ENCODE measurements at places on chromosomes 1 and 21. TPM values are rescaled to one million over a fixed set of nuclear protein-coding genes. Genes with fewer than 3 reads are reported as not detected.

The GBP7 gene
- total RNA-seq, result 0.28 TPM

DNA sequence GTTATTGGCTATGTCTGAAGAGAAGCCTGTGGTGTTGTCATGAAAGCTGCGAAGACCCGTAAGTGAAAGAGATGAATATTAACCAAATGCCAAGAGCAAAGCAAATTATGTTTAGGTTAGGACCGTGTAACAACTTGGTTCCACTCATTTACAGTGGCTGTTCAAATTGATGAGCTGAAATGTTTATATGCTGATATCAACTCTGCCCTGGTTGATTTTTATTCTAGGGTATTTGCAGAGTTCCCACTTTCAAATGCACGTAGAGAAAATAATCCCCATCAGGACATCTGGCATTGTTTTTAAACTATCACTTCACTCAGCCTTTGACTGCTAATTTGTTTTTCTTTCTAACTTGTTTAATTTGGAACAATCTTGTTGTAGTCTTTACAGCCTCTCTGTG is 581.6 kb upstream of the ADAMTS5 start:
- no peaks in the 10 kb centered on the region for H3K36me3 ChIP-seq
- H3K4me3 ChIP-seq, result no peak overlapping the region
- no peak for DNase-seq
- no peaks in the 10 kb centered on the region for H3K4me1 ChIP-seq

GRCh38 chr1:179516976-179517705 is 58.6 kb downstream of the NPHS2 start:
- H3K27me3 ChIP-seq, result no peaks in the 10 kb centered on the region
- H3K4me3 ChIP-seq, result no peak overlapping the region
- H3K36me3 ChIP-seq, result no peaks in the 10 kb centered on the region

DNA sequence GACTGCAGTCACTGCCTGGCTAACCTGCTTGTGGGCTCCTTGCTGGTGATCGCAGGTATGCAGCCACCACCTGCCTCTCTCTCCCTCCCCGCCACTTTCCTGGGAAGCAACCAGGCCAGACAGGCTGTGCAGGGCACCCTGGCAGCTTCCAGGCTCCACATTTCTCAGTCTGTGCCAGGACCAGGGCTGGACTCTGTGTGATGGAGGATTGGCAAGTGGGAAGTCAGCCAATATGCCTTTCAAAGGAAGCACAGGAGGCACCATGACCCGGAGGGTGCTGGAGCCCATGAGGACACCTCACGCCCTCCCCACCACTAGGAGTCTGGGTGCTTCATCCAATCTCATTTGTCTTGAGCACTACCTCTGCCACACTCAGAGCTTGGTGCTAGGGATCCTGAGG is 15.8 kb upstream of the DISP3 start:
- H3K4me3 ChIP-seq, result no peak overlapping the region
- no peak overlapping the region for H3K27ac ChIP-seq
- no peaks in the 10 kb centered on the region for H3K36me3 ChIP-seq
- DNase-seq, result no peak

The LORICRIN gene
- total RNA-seq, result not detected

The RBM11 gene
- 3.5 TPM for total RNA-seq

GRCh38 chr1:34306568-34306967 is 129.9 kb downstream of the C1orf94 start:
- H3K27me3 ChIP-seq, result peaks cover 11% of the 10 kb centered on the region
- DNase-seq, result no peak

DNA sequence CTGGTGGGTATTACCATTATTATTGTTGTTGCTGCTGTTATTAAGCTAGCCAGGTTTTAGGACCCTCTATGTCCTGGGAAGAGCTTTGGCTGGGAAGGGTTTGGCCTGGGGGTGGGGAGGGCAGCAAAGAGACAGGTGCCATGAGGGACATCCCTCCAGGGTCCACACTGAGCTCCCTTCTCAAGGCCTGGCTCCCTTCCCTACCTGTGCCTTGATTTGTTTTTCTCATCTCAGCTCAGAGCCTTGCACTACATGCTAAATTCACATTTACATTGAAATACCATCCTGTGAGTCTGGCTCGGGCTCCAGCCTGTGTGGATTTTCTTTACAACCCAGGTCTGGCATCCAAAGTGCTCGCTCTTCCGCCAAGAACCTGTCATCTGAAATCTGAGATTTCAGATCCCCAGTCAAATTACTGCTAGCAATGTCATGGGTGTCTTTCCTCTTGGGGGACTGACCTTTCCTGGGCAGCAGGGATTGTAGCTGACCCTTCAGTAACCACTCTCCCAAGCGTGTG is 536.3 kb downstream of the PTPRU start:
- H3K36me3 ChIP-seq, result no peaks in the 10 kb centered on the region
- peaks cover 20% of the 10 kb centered on the region for H3K27me3 ChIP-seq
- peaks cover 2% of the 10 kb centered on the region for H3K4me1 ChIP-seq
- H3K4me3 ChIP-seq, result no peak overlapping the region
- DNase-seq, result no peak
- H3K27ac ChIP-seq, result no peak overlapping the region

DNA sequence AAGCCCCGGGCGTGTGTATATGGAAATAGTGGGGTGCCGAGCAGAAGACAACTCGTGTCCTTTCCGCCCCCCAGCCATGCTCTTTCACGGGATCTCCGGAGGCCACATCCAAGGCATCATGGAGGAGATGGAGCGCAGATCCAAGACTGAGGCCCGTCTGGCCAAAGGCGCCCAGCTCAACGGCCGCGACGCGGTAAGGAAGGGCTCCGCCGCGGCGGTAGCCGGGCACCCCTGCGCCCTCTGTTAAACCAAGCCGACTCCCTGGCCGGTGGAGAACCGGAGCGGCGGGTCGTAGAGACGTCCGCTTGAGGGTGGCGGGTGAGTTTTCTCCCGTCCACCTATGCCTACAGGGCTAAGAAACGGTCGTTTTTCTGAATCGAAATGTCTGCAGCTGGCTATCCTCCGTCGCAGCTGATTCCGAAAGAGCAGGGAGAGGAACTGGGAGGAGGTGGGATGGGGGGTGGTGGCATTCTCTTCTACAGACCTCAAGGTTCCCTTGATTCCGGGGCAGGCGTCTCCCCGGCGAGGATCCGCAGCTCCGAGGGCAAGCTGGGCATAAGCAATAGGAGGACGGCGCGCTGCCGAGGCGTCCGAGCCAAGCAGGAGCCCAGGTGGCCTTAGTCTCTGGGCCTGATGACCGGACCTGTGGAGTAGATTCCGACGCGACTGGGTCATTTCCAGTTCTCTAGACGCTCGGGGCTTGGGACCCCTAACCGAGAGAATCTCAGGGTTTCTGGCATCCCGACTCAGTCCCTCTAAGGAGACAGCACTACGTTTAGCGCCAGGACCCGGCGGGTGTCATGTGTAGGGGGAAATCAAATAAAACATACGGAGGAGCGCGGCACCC is 856 bp downstream of the LHX9 start:
- peak; percentile 57 for DNase-seq
- H3K27me3 ChIP-seq, result peaks cover 96% of the 10 kb centered on the region
- H3K4me3 ChIP-seq, result peak overlapping the region; percentile 78
- peaks cover 64% of the 10 kb centered on the region for H3K4me1 ChIP-seq
- no peaks in the 10 kb centered on the region for H3K36me3 ChIP-seq

The ZBTB40 gene
- 26.5 TPM for total RNA-seq

GRCh38 chr1:69827732-69828131 is 260.0 kb downstream of the LRRC7 start:
- H3K27me3 ChIP-seq, result no peaks in the 10 kb centered on the region
- H3K27ac ChIP-seq, result no peak overlapping the region
- H3K4me3 ChIP-seq, result no peak overlapping the region
- H3K36me3 ChIP-seq, result no peaks in the 10 kb centered on the region

DNA sequence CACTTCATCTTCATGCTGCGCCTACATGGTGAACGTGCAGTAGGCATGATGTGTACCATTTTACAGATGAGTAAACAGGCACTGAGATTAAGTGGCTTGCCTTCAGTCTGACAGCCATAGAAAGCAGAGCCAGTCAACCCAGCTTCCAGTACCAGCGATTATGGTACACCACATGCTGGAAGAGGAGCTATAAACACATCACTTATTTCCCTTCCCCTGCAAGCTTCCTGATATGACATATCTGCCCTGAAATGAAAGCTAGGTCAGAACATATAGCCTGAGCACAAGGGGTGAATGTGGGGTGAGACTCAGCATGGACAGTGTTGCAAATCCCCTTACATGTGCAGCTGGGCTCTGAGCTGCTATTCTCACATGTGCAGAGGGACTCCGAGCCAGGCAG is 33.8 kb upstream of the IL20 start:
- DNase-seq, result no peak
- peaks cover 6% of the 10 kb centered on the region for H3K27me3 ChIP-seq
- no peak overlapping the region for H3K27ac ChIP-seq
- H3K4me3 ChIP-seq, result no peak overlapping the region

- DNase-seq, result no peak
- no peak overlapping the region for H3K27ac ChIP-seq
- no peak overlapping the region for H3K4me3 ChIP-seq
- H3K4me1 ChIP-seq, result no peaks in the 10 kb centered on the region
- peaks cover 3% of the 10 kb centered on the region for H3K27me3 ChIP-seq
- H3K36me3 ChIP-seq, result no peaks in the 10 kb centered on the region
Observed at GRCh38 chr1:18278946-18279345, 171.3 kb downstream of the IGSF21 start.

GRCh38 chr1:58922302-58923089 is 138.6 kb upstream of the JUN start:
- H3K4me1 ChIP-seq, result peaks cover 33% of the 10 kb centered on the region
- peak overlapping the region; percentile 87 for H3K27ac ChIP-seq
- no peaks in the 10 kb centered on the region for H3K27me3 ChIP-seq
- peak overlapping the region; percentile 51 for H3K4me3 ChIP-seq

All from activated naive CD8-positive, alpha-beta T cell treated with anti-CD3 and anti-CD28 coated beads, Interleukin-2, amount 10 ng/mL, durations not matched to agents 7 days and 5 days (primary cell).